Activated naive CD4-positive, alpha-beta T cell (primary cell): ENCODE measurements at places on chromosomes 3 and 15.

GRCh38 chr15:96225642-96226259 is 104.7 kb upstream of the NR2F2 start:
- DNase-seq, result no peak

DNA sequence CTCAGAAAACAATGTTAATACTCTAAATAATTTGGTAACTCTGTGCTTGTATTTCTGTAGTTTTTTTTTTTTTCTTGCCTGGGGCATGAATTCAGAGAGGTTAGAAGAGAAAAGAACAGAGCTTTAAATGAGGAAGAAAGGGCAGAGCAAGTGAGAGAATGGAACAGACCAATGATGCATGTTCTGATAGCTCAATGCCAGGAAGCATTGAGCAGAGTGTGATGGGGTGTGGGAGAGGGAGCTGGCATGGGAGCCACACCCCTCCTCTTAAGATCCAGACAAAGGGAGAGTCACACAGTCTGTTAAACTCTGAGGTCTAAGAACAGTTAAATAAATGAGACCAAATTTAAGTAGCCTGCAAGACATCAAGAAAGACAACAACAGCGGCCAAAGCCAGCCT is 538.6 kb downstream of the TUSC7 start:
- DNase-seq, result no peak

DNA sequence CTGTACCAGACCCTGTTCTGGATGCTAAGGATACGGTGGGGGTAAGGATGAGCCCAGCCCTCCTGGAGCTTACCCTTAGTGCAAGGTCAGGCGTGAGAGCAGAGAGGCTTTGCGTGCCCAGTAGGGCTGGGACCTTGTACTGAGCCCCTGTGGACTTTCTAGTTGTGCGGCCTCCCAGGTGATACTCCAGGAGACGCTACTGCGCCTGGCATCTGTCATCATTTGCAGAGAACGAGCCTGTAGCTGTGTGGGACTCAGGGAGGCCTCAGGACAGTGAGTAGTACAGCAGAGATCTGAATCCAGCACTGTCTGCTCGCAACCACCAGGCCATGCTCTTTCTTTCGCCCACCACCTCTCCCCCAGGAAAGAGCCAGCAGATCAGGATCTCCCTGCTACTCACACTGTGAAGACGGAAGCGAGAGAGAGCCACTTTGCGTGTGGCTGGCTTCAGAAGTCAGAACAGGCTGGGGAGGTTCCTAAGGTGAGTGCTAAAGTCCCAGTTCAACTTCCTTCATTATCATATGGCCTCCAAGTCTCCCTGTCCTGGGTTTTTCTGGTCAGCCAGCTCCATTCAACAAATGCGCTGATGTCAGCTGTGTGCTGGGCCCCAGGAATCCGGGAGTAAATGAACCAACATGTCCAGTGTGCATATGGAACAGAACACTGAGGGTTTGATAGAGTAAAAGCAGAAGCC is 38.2 kb upstream of the ITGA11 start:
- DNase-seq, result no peak

DNA sequence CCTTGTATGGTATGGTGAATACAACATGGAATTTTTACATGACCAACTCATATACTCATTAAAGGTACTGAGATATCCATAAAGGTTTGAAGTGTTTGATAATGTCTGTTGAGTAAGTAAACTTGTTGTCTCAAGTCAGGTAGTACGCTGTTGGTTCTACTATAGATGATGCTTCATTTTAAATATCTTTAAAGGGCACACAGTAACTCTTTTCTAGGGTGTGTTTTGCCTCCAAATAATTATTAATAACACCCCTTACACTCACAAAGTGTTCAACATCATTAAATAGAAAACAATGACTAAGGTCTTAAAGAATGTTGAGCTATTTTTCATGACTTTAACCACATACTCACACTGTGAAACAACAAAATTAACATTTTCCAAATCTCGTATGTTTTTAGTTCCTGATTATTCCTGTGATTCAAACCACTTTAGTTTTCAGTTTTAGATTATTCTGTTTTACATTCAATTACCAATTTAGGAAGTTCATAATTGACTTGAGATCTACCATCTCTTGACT is 220.0 kb upstream of the NANOGP8 start:
- no peak for DNase-seq

DNA sequence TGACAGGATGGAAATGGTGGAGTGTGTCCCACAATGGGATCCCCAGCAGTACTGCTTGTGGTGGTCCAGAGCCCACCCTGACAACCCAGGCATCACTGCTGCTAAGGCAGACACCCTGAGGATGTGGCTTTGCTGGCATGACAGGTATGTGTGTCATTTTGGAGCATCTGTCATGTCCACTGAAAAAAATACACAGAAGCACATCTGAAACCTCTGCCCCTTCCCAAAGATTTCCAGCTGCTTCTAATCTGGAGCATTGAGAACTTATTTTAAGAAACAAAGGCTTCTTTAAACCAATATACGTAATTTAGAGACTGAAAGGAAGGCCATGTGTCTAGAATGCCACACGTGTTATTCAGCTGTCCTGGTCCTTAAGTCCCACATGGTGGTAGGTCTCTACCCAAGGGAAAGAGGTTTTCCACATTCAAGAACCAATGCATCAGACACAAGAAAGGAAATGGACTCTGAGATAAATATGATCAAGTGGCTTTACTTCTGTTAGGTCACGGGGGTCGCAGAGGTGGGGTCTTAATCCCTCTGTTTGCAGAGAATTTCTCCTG is 88.3 kb downstream of the PDZRN3 start:
- DNase-seq, result no peak

DNA sequence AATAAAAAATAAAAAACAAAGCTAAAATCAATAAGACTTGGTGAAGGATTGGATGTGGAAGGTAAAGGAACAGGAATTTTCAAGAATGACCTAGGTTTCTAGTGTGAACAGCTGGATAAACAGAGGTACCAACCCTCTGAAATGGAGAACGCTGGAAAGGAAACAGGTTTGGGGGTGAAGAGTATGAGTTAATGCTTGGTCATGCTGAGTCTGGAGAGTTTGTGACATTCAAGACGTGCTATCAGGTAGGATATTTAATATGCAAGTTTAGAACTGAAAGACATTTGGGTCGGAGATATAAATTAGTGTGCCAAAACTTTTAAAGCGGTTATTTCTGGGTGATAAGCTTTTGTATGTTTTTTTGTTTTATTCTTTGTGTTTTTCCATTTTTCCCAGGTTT is 11.4 kb upstream of the KLHL6 start:
- no peak for DNase-seq
